Kidney (tissue), 22 donors: ENCODE measurements at places on chromosomes 5 and 9.

GRCh38 chr5:121890297-121890858 lies 38.7 kb downstream of the FTMT start:
- no peak for DNase-seq

DNA sequence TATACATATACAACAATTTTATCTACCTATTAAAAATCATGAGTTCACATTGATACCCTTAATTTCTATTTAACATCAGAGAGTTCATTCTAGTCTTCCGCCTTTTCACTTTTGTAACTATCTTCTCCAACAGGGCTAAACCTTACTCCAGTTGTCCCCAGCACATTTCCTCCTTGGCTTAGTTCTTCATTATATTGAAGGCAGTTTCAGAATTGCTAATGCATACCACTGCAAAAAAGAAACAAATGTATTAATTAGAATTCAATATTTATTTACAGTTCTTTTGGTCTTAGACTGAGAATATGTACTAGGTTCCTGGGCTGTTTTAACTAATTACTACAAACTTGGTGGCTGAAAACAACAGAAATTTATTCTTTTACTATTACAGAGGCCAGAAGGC lies 132.5 kb downstream of the WDR70 start:
- DNase-seq = no peak

DNA sequence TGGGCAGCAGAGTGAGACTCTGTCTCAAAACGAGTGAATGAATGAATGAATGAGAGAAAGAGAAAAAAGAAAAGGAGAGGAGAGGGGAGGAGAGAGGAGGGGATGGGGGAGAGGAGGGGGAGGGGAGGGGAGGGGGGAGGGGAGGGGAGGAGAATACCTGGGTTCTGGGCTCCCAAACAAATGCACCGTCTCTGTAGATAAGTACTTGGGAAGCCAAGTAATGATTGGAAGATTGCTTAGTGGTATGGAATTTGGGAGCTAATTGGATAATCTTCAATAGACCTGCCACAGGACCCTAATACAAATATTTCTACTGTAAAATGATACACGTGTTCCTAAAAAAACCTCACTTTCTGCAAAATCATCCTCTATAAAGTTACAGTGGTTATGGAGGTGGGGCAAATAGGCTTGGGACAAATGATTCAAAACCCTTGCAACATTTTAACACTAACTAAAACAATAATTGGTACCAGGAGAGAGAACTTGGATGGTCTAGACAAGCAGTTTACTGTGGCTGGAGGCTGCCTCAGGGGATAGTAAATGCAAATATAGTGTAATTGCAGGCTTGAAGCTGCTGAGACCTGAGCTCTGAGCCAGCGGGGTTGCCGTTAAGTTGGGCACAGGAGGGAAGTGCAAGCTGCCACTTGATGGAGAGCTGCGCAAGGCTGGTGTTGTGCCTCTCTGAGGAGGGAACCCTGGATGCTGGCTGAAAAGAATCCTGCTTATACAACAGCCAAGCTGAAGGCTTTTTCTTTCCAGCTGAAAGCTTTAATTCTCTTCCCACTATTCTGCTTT lies 3.5 kb downstream of the HEMGN start:
- DNase-seq = no peak

DNA sequence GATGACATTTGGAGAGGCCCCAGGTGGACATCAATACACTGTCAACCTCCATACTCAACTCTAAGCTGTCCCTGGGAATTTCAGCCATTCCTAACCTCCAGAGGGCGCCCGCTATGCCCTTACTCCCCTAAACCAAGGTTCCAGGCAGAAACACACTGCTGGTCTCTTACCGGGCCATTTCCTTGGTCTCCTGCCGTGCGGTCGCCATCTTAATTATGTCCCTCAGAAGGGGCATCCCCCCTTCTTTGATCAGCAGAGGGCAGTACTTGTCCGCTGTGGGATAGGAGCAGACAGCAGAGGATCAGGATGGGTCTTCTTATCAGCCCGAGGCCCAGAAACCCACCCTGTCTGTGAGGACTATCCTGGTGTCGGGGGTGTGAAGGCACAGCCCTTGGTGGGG lies 9.3 kb upstream of the ZDHHC12 start:
- peak; percentile 89 for DNase-seq

DNA sequence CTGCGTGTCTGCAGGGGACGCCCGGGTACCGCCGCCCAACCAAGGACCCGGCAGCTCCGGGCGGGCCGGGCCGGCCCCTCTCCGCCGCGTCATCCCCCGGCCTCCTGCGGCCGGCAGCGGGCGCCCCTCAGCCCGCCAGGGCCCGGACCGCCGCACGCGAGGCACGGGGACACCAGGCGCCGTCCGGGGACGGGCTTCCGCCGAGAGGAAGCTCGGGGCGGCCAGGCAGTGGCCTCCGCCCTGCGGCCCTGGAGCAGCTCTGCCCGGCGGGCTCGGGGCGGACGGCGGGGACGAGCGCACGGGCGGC lies 373 bp downstream of the FBXW5 start:
- DNase-seq = peak; percentile 80

DNA sequence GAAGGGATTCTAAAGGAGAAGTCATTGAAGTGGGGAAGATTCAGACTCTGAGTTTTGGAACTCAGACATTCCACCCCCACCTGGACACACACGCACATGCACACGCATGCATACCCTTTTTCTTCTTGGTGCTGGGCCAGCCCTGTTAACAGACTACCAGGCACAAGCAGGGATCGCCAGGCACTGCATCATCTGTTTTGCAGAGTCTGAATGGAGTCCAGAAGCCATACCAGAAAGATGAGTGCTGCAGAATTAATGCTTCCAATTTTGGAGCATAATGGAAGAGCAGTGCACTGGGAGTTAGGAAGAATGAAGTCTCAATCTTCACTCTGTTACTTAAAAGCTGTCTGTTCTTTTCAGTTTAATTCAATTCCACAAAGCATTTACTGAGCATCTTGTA lies 95.5 kb downstream of the PDE8B start:
- DNase-seq = no peak

DNA sequence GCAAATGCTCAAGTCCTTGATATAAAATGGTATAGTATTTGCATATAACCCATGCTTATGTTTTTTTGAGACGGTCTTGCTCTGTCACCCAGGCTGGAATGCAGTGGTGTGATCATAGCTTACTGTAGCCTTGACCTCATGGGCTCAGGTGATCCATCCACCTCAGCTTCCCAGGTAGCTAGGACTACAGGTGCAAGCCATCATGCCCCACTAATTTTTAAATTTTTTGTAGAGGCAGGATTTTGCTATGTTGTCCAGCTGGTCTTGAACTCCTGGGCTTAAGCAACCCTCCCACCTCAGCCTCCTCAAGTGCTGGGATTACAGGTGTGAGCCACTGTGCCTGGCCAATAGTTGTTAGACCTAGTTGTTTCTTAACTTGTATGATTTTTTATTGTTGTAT lies 17.3 kb downstream of the SLC36A3 start:
- no peak for DNase-seq

DNA sequence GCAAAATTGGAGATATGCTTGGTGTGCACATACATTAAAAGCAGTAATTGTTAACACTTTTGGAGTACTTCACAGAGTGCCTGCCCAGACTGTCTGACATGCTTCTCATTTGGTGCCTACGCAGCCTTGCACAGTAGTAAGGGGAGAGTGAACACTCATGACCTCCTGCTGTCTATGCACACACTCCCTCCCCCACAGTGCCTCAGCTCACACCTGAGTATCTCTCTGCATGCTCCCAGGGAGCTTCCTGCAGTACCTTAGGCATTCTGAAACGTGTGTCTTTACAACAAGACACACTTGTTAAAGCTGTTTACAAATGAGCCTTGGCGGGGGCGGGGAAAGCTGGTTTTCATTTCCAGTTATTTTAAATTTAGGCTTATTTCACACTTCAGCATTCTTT lies 18.0 kb downstream of the MAP3K1 start:
- DNase-seq = peak; percentile 38

- peak; percentile 49 for DNase-seq
These were observed 1.2 kb downstream of the UHRF2 start for GRCh38 chr9:6414247-6414641.

DNA sequence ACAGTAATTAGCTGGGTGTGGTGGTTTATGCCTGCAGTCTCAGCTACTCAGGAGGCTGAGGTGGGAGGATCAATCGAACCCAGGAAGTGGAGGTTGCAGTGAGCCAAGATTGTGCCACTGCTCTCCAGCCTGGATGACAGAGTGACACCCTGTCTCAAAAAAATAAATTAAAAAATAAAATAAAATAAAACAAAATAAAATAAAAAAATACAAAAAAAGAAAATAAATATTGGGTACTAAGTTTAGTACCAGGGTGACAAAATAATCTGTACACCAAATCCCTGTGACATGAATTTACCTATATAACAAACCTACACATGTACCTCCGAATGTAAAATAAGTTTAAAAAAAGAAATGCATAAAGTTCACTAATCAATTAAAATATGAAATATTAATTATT lies 666.0 kb upstream of the CDH18 start:
- no peak for DNase-seq

DNA sequence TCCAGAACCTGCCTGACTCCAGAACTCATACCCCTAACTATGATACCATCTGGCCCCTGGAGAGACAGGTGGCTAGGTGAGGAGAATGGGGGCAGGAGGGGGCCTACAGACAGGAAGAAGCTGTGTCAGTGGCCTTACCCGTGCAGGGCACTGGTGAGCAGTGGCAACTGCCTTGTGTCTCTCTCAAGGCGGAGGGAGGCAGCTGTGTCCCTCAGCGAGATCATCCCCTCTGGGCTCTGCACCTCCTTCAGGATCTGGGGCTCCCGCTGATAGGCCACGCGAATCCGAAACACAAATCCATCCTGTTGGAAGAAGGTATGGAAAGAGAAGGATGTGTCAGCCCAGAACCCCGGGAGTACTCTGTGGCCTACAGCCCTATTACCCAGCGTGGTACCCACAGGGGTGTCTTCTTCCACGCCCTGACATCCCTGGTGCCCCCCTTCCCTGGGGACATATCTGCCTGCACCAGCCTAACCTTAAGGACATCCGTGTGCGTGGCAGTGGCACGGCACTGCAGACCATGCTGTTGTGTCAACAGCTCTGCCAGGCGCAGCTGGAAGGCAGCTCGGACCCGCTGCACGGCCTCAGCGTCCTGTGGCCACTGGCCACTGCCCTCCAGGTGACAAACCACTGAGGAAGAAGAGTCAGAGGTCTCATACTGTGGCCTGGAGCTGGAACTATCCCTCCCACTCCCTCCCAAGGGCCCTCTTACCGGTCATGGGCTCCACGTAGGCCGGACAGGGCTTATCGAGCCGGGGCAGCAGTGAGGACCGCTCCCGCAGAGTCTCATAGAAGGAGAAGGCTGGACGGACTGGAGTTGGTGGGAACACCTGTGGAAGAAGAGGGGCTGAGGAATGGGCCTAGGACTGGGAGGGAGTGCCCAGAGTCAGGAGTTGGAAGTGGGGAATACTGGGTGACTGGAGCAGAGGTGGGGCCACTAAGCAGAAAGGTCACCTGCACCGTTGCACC lies 7.8 kb downstream of the NOL6 start:
- DNase-seq = peak; percentile 54

GRCh38 chr5:36575361-36575781 lies 31.0 kb upstream of the SLC1A3 start:
- no peak for DNase-seq

DNA sequence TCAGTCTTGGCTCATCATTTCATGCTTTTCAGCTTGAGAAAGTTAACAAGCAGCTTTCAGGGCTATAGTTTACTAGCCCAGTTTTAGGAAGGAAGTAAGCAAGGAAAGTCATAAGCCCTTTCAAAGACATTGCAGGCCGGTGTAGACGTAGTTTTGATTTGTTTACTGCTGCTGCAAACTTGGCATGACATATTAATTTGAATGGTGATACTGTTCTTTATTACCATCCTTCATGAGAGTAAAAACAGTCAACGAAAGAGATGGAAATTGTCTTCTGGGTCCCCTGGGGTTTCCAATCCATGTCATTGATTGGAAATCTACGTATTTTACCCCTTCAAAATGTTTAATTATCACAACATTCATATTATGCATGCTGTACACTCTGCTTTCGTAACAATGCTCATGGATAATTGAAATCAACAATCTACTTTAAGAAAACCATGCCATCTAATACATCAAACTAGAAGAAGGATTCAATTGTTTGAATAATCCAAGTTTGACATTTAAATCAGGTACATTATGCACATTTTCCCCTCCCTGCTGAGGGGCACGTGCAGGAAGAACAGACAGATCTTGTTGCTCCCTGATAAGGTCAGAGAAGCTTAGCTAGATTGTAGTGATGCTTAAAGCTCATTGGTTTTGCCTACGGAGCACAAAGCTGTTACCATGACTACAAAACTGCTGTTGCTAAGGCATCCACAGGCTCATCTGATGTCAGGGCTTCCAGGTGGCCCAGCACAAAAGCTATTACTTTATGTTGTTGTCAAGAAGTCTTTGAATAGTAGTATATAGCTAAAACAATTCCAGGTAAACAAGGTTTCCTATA lies 139.9 kb upstream of the PRLR start:
- no peak for DNase-seq

DNA sequence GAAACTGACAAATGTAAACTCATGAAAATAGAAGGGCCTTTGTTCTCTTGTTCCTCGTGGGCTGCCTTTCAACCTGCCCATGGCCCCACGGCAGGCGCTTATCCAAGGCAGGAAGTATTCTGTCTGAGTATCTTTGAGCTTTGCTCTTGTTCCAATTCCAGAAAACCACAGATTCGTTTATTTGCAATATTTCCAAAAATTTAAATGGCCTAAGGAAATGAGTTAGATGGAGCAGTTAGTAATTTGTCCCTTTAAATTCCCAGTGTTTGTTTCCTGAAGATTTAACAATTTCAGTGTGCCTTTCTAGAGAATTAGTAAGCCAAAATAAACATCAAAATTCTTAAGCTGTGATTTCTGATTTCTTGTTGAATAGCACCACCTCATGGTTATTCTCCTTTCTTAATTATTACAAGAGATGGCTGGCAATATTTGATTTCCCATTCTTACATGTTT lies 299.4 kb upstream of the RASA1 start:
- peak; percentile 10 for DNase-seq

GRCh38 chr5:42993516-42994245 lies 46.4 kb downstream of the ANXA2R start:
- DNase-seq = peak; percentile 58

DNA sequence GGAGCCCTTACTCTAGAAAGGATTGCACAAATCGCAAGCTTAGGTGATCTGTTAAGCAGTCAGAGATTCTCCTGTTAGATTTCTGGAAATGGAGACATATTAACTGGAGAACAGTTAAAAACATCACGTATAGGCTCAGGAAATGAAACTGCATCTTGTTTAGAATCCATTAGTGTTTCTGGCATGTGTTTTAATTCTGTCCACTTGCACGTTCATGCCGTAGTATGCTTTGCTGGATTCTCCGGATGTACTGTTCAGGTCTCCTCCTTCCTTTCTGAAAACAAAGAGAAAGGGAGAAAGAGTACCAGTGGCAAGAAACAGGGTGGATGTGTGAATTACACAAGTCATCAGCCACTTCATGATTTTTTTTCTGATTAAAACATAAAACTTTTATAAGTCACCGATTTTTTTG lies 2.5 kb upstream of the RGMB start:
- DNase-seq = peak; percentile 67

DNA sequence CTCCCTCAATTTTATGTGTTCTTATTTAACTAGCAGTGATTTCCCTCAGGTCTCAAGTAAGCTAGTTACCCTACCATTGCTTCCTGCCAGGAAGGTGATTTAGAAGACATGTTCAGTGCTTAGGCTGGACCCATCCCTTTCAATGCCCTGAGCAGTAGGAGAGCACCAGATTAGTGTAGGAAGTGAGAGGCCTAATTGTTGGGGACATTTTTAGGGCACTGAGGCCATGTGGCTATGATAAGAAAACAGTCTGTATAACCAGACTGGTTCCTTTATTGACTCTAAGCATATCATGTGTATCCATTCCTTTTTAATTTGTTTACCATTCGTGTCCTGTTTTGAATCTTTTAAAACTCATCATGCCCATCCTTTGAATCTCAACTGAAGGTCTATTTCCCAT lies 312.3 kb upstream of the PRR16 start:
- DNase-seq = no peak

GRCh38 chr9:103990311-103990710 lies 103.8 kb upstream of the SMC2 start:
- no peak for DNase-seq
